T-helper 22 cell (primary cell): ENCODE measurements at places on chromosomes 7 and 10.

DNA sequence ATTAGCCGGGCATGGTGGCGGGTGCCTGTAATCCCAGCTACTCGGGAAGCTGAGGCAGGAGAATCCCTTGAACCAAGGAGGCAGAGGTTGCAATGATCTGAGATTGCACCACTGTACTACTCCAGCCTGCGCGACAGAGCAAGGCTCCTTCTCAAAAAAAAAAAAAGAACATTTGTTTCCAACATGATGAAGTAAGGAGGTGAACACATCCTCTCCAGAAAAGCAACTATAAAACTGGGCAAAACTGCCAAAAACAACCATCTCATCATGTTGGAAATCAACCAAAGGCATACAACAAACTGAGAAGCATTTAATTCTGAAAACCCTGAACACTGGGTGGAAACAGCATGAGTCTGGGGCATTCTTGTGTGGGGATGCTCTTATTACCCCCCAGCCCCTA is 14.3 kb downstream of the PRTFDC1 start:
- DNase-seq = no peak

DNA sequence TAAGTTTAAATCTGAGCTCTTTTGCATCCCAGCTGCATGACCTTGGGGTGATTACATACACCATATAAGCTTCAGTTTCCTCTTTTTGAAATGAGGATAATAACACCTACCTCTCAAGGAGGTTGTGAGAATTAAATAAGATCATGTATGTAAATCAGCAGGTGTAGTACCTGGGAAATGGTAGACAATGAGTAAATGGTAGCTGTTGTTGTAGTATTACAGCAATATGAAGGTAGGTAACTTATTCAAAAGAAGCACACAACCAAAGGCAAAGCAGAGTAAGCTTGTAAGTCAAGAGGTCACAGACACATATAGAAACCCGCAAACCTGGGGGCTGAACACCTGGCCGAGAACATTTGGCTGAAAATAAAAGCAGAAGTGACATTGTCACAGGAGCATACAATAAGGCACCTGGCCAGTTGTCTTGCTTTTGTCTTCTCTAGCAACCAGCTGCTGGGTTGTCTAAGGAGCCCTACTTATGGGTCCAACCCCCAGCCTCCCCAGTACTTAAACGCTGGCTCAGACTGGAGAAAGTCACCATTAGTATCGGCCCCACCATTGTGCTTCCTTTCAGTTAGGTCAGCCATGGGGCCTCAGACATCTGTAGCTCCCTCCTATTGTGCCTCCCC is 203.6 kb upstream of the MKLN1 start:
- DNase-seq = no peak

GRCh38 chr10:31867646-31868045 is 61.0 kb downstream of the ARHGAP12 start:
- DNase-seq = no peak

GRCh38 chr7:30206491-30206890 is 71.7 kb downstream of the MTURN start:
- no peak for DNase-seq

- no peak for DNase-seq
Measured at GRCh38 chr10:122316224-122316884, 45.3 kb downstream of the BTBD16 start.
